ENCODE measurements at places on chromosomes 13 and 19.

DNA sequence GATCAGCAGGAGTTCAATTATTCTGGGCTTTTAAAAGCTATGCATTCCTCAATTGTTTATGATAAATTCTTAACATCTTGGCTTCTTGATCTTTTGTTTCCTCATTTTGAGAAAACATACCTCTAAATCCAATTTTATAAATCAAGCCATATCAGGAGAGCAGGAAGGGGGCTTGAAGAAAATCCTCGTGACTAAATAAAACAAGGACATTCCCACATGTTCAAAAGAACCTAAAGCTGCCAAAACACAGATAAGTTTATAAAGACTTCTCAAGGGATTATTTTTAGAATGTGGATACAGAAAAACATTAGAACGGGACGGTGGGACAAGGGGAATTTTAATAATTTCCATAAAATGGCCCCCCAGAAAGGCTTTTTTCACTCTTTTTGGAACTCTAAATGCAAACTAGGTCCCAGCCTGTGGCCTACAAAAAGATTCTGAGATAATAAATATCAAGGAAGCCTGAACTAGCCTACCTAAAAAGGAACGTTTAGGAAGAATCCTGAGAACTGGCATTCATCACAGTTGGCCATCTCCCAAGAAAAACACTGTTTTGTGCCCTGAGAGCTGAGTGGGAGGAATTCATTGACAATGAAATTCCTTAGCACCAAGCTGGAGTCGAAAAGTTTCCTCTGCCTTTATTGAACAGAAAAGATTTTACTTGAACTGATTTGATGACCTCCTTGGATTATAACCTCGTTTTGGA is 30.1 kb downstream of the ZAR1L start:
- DNase-seq, result no peak

GRCh38 chr13:26132756-26133155 is 80.9 kb upstream of the SHISA2 start:
- DNase-seq, result no peak

- no peak for DNase-seq
These were observed 62.1 kb downstream of the ZNF737 start for GRCh38 chr19:20503476-20503875.

- no peak for DNase-seq
These were observed 98.2 kb downstream of the OLFM4 start for GRCh38 chr13:53126841-53127245.

- DNase-seq, result peak; percentile 41
These were observed 28.0 kb downstream of the AKT2 start for GRCh38 chr19:40257096-40257517.

- DNase-seq, result peak; percentile 56
These were observed 536 bp upstream of the AKAP8 start for GRCh38 chr19:15379999-15380647.

- peak; percentile 58 for DNase-seq
These were observed 46.4 kb downstream of the PSG3 start for GRCh38 chr19:42693760-42694350.

- DNase-seq, result no peak
These were observed 158.2 kb downstream of the NALCN start for GRCh38 chr13:101258071-101258470.

- no peak for DNase-seq
These were observed 2.8 kb downstream of the FZR1 start for GRCh38 chr19:3508771-3509535.

GRCh38 chr13:89066868-89067466 is 1395.8 kb downstream of the SLITRK5 start:
- DNase-seq, result no peak

GRCh38 chr13:85799097-85799582 is at the start of gene SLITRK6:
Gene SLITRK6, minus strand, starts transcription at chr13:85799419. Its CDS starts 2,911 bp downstream, at chr13:85796508.
- DNase-seq, result no peak

GRCh38 chr19:13610039-13610691 is 103.9 kb upstream of the CACNA1A start:
- no peak for DNase-seq

DNA sequence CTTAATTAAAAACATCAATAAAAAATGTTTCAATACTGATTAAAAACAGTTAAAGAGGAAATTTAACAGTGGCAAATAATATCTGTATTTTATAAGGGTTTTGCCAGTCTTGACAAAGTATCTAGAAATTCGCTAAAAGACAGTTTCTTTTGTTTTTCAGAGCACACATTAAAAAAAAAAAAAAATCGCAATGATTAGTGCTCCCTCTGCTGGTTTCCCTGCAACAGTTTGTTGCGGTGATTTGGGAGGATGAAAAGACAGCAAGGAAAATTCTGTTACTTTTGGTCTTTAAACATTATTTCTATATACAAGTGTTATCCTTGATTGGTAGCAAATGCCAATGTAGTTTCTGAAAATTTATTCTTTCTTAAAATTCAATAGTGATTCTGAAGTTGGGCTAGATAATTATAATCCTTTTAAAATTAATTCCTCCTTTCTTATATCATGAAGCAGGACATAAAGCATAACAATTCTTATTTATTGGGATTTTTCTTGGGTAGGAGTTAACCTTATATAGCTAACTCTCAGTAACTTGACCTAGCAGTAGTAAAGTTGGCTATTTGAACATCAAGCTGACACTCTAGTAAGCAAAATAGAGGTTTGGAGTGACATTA is 23.1 kb upstream of the SPRY2 start:
- no peak for DNase-seq

DNA sequence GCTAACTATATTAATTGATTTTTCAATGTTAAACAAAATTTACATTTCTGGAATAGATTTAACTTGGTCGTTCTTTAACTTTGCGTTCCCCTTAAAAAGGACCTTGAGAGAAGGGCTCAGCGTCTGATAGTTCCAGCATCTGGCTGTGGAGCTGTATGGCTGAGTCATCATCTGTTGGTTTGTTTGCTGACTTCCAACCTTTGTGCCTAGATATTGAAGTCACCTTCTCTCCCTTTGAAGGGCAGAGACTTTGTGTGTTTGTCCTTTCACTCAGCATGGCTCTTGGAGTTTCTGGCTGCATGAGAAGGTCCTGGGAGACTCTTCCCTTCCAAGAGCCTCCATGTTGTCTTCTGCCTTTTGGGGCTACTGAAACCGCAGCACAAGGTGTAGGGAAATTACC is 16.6 kb upstream of the IRS2 start:
- DNase-seq, result no peak

- no peak for DNase-seq
These were observed 10.6 kb upstream of the FOXO1 start for GRCh38 chr13:40677064-40677463.

- DNase-seq, result no peak
These were observed 39.7 kb downstream of the GJA3 start for GRCh38 chr13:20121159-20121525.

- DNase-seq, result peak; percentile 61
These were observed 23.8 kb downstream of the ZSWIM9 start for GRCh38 chr19:48194041-48194843.

DNA sequence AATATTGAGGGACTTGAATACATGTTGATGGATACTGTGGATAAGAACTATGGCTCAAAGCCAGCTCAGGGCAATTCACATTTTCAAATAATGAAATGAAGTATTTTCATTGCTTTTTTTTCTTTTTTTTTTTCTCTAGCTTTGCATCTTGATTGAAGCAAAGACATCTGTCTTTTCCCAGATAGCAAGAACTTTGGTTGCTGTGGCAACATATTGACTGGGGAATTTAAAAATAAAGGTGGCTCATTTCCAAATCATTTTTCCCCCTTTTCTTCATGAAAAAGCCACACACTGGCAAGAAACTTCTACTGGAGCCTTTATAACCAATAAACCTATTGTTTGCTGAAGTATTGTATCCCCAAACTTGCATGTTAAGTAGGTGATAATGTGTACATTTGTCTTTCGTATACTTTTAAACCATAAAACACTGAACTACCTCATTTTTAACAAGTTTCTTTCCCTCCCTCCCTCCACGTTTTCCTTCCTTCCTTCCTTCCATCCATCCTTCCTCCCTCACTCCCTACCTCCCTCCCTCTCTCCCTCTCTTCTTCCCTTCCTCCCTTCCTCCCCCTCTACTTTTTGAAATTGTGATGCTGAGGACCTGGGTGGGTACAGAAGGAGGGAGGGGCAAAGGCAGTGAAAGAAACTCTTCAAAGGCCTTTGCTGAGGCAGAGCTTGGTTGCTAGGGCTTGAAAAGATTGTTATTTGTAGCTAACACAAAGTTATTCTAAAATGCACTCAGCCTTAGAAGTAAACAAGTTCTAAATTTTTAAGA is 343.5 kb upstream of the SPRY2 start:
- DNase-seq, result no peak

All from HuH-7.5 (cell line).